ENCODE measurements at places on chromosomes 1 and 21. TPM values are rescaled to one million over a fixed set of nuclear protein-coding genes. Genes with fewer than 3 reads are reported as not detected.

Gene TACSTD2
- 58.5 TPM for polyA plus RNA-seq

Gene TBX15
- polyA plus RNA-seq = 0.26 TPM

Gene MRPL39
- polyA plus RNA-seq = 38.2 TPM

Gene PDE9A
- 7.3 TPM for polyA plus RNA-seq

Gene LMOD1
- 4.5 TPM for polyA plus RNA-seq

- DNase-seq = no peak
These were observed 44.8 kb upstream of the ARHGAP29 start for GRCh38 chr1:94282143-94282711.

GRCh38 chr1:151193856-151194255 lies 3.9 kb upstream of the VPS72 start:
- DNase-seq = no peak

DNA sequence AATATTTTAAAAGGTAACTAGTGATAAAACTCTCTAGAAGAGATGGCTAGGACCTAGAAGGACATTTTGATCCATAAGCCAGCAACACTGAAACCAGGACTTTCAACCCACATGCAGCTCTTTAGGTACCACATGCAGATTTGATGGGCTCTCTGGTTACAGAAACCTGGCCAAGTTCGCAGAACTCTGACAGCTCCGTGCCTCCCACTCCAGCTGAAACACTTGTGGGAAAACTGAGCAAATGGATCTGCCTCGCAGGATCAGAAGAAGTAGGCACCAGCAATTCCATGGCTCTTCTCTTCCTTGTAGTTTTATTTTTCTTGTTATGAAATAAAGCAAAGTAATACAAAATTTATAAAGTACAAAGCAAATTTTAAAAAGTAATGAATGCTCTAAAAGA lies 58.5 kb downstream of the ST6GALNAC5 start:
- DNase-seq = no peak

DNA sequence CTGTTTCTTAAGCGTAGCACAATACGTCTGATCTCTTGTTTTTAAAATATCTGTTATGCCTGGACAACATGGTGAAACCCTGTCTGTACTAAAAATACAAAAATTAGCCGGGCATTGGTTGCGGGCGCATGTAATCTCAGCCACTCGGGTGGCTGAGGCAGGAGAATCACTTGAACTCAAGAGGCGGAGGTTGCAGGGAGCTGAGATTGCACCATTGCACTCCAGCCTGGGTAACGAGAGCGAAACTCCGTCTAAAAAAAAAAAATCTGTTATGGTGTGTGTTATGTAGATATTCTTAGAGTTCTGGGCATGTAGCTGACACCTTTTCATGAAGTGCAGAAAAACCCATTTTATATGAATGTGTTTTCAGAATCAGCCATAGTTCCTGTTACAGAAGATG lies 38.2 kb downstream of the RABGAP1L start:
- DNase-seq = no peak

DNA sequence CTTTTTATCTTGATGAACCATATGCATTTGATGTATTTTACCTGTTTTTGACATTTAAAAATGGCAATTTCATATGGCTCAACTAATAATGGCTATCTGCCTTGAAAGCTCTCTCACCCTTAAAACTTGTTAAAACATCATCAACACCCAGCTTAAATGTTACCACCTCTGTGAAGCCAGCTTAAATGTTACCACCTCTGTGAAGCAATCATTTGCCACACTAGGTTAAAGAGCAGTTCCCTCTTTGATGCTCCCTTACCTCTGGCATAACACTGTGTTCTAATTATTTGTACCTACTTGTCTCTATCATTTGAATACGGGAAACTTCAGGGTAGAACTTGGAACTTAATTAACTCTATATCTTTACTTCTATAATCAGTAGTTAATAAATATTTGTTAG lies 182.0 kb downstream of the LHX8 start:
- no peak for DNase-seq

DNA sequence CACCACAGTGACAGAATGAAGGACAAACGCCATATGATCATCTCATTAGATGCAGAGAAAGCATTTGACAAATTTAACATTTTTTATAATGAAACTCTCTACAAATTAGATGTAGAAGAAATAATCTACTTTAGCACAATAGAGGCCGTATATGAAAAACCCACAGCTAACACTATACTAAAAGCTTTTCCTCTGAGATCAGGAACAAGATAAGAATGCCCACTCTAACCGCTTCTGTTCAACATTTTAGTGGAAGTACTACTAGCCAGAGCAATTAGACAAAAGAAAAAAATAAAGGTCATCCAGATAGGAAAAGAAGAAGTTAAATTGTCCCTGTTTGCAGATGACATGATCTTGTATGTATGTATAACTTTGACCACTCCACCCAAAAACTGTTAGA lies 109.7 kb downstream of the SLC35F3 start:
- no peak for DNase-seq

DNA sequence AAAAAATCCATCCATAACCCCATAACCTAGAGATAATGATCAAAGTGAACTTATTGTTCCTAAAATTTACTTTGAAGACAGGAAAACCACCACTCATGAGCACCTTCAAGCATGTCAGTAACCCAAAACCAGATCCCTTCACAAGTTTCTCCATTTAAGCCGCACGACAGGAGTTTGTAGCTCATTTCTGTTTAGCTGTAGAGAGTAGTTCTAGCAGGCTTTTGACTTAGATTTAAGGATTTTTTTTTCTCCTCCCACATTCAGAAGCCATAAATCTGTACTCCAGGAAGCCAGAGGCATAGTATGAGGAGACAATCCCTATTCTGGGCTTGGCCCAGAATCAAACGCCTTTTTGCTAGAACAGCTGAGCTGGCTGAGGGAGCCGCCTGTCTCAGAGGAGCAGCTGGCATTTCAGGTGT lies 25.6 kb downstream of the TOMM20 start:
- no peak for DNase-seq

DNA sequence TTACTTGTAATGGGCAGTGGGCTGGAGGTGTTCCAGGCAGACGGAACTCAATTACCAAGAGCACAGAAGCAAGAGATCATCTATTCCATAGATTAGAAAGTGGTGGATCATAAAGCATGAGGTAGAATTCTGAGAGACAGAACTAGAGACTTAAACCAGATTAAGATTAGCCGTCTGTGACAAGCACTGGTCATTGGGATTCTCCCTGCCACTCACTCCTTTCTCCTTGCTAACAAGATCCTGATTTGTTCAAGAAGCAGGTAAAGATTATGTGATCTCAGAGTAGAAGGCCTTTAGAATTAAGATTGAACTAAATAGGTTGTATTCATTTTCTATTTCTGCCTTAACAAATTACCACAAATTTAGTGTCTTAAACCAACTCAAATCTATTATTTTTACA lies 1.5 kb upstream of the HSPA13 start:
- DNase-seq = no peak

DNA sequence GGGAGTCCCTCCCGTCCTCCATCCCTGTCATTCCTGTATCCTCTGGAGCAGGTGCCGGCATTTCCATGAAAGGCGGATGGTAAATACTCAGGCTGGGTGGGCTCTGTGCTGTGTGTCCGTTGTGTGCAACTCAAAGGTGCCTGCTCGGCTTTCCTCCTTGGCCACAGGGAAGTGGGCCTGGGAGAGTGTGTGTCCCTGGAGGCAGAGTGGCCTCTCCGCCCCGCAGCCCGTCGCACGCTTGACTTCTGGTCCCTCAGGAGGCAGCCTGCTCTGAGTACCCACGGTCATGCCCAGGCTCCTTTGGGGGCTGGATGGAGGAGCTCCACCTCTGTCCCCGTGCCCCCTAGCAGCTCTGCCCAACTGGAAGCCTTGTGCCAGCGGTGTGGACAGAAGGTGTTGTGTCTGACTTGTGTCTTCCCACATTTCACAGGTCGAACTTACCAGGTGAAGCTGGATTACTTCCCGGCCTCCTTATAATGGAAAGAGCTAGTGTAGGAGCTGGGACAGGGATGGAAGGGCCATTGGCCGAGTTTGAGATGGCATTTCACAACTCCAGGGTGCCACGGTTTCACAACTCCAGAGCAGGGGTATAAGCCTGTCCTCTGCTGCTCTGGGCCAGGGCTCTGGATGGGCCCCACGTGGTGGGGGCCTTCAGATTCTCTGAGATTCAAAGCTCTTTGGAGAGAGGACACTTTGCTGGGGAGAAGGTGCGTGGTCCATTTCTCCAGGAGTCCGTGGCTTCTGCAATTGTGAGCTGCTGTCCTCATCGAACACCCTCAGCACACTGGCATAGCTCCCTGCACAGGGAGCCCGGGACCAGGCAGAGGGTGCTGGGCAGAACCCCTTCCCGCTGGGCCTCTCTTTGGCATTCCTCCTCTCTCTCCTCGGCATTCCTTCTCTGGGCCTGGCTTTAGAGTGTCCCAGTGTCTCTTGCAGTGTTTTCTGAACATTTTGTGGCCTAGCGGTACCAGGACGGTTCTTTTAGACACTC lies 152.7 kb upstream of the COL6A1 start:
- no peak for DNase-seq

DNA sequence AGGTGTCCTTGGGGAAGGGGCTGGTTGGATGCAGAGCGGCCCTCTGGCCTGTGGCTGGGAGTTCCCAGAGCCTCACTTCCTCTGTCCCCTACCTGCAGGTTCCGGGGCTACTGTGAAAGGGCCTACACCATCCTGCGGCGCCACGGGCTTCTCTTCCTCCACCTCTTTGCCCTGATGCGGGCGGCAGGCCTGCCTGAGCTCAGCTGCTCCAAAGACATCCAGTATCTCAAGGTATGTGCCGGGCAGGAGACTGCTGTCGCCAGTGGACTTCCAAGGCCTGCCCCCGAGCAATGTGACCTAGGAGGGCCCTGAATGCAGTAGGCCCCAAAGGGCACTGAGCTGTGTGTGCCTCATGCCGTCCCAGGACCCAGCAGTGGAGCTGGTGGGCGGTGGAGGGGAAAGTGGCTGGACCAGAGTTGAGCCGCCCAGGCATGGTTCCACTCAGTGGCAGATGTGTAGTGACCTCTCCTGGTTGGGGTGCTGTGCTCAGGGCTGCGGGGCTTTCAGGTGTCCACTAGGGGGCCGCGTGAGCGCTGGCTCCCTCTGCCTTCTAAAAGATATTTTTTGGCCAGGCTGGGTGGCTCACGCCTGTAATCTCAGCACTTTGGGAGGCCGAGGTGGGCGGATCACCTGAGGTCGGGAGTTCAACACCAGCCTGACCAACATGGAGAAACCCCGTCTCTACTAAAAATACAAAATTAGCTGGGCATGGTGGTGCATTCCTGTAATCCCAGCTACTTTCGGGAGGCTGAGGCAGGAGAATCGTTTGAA lies 73.4 kb downstream of the PIK3CD start:
- DNase-seq = no peak

GRCh38 chr1:52634111-52634510 lies 1.1 kb downstream of the SHISAL2A start:
- no peak for DNase-seq

GRCh38 chr1:107972391-107973180 lies 7.6 kb upstream of the VAV3 start:
- DNase-seq = no peak

GRCh38 chr1:113995382-113995781 lies 16.1 kb downstream of the OLFML3 start:
- no peak for DNase-seq

DNA sequence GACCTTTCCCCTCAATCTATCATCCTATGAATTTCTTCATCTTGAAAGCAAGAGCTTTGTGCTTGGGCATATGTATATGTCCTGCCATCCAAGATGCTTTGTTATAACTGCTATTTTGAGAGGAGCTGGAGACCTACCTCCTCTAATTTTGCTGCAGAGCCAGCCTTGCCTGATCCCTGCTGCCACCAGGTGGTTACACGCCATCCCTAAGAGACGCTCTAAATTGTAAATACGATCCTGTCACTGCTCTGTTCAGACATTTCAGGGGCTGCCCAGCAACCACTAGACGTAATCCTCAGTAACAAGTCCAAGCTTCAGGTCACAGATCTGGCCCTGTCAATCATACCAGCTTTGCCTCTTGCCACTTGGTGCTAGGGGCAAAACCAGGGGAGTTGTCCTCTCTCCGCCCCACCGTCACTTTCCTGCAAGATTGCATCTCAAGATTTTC lies 32.9 kb downstream of the GPA33 start:
- DNase-seq = no peak

DNA sequence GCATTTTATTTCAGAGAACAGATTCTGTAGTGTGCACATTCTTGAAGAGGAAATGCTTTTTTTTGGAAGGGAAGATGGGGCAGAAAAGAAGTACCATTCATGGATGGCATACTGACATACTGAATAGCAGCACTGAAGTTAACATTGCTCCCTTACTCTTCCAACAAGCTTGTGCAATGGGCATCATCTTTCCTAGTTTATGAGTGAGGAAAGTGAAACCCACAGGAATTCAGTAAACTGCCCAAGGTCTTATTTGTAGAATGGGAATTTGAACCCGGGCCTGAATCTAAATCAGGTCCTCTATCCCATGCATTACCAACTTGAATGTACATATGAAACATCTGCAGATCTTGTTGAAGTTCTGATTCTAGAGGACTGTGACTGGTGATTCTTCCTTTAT lies 215.7 kb upstream of the FGGY start:
- DNase-seq = no peak

DNA sequence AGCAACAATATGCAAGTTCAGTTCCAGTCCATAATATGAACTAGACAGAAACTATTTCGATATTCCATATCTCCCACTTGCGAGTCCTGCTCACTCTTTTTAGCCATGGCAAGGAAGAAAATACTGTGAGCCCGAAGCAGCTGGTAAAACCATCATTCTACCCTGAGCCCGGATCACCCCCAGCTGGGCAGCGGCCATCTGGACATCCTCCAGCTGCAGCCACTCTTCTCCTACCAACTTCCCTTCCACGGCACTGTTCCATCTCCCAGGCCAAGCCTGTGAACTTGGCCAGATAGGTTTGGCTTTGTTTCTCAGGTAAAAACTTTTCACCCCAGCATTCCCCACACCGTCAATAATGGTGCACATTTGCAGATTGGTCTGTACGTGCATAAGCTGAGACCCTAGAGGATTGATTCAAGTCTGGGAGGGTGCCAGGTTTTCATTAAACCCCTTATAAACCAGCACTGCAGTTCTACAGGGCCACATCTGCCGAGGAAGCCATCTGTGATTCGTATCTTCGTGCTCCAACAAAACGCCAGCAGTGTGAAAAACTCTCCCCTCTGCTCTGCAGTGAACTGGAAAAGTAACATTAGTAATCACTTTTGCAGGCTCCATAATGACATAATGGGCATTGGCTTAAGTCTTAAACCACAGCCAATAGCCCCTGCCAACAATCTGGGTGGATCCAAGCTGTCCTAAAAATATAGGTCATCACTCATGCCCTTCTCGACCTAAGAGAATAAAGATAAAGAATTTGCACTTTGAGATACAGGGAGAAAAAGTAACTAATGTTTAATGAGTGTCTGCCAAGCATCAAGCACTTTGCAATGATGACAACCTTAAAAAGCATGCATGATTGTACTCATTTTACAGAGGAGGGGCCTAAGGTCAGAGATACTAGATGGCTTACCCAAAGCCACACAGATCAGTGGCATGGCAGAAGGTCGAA lies 205.1 kb downstream of the PLPP3 start:
- DNase-seq = no peak

All from left renal pelvis (tissue), 4 donors.